CD14-positive monocyte (primary cell): ENCODE measurements at places on chromosomes 16 and 17. TPM values are rescaled to one million over a fixed set of nuclear protein-coding genes. Genes with fewer than 3 reads are reported as not detected.

KRTAP1-5 gene
- not detected for polyA plus RNA-seq

PRCD gene
- polyA plus RNA-seq, result not detected in 2 replicates

TNRC6C gene
- 0.46 TPM for polyA plus RNA-seq

ASGR1 gene
- polyA plus RNA-seq, result 82.0 and 143 TPM in 2 replicates

STXBP4 gene
- polyA plus RNA-seq, result 0.27 TPM

DPEP3 gene
- 0.25 TPM for polyA plus RNA-seq

HBQ1 gene
- not detected for polyA plus RNA-seq

NOTUM gene
- not detected for polyA plus RNA-seq

EXOC3L1 gene
- polyA plus RNA-seq, result 3.7 TPM

LPO gene
- 0.03 and 0.04 TPM in 2 replicates for polyA plus RNA-seq

SLFN12L gene
- 0.04 and 0.24 TPM in 2 replicates for polyA plus RNA-seq

PITPNM3 gene
- polyA plus RNA-seq, result not detected

NOD2 gene
- polyA plus RNA-seq, result 83.3 and 92.0 TPM in 2 replicates

CA7 gene
- polyA plus RNA-seq, result not detected in 2 replicates

MMP25 gene
- 24.8 and 26.6 TPM in 2 replicates for polyA plus RNA-seq

PRSS27 gene
- 1.1 and 1.9 TPM in 2 replicates for polyA plus RNA-seq

TSPAN10 gene
- polyA plus RNA-seq, result not detected

UTS2R gene
- not detected for polyA plus RNA-seq

DGKE gene
- 0.92 and 3.0 TPM in 2 replicates for polyA plus RNA-seq

MYH2 gene
- polyA plus RNA-seq, result not detected

CTRB2 gene
- not detected for polyA plus RNA-seq

KRT23 gene
- polyA plus RNA-seq, result 7.6 TPM

G6PC1 gene
- not detected in 2 replicates for polyA plus RNA-seq

GGT6 gene
- not detected in 2 replicates for polyA plus RNA-seq

KARS1 gene
- polyA plus RNA-seq, result 150 TPM

EMP2 gene
- polyA plus RNA-seq, result not detected

PRSS53 gene
- polyA plus RNA-seq, result not detected

CRHR1 gene
- polyA plus RNA-seq, result not detected in 2 replicates

MAPT gene
- not detected for polyA plus RNA-seq

KRTAP2-2 gene
- polyA plus RNA-seq, result not detected in 2 replicates

OR2C1 gene
- not detected for polyA plus RNA-seq

ABAT gene
- 8.7 TPM for polyA plus RNA-seq

KRTAP17-1 gene
- not detected for polyA plus RNA-seq

APOH gene
- polyA plus RNA-seq, result not detected
